ENCODE measurements at places on chromosomes 3 and 15. TPM values are rescaled to one million over a fixed set of nuclear protein-coding genes. Genes with fewer than 3 reads are reported as not detected.

GRCh38 chr15:83112233-83112955 is 4.9 kb downstream of the TM6SF1 start:
- no peaks in the 10 kb centered on the region for H3K36me3 ChIP-seq
- DNase-seq: no peak
- H3K27ac ChIP-seq: no peak overlapping the region

The ACTC1 gene
- not detected for total RNA-seq

- no peak for DNase-seq
- H3K4me3 ChIP-seq: no peak overlapping the region
- H3K36me3 ChIP-seq: no peaks in the 10 kb centered on the region
- H3K27me3 ChIP-seq: no peaks in the 10 kb centered on the region
- H3K27ac ChIP-seq: no peak overlapping the region
Measured at GRCh38 chr15:84033793-84034553, 201.6 kb upstream of the GOLGA6L4 start.

The ANKRD34C gene
- not detected for total RNA-seq

The CNTN4 gene
- not detected for total RNA-seq

The MINAR1 gene
- 0.30 TPM for total RNA-seq

DNA sequence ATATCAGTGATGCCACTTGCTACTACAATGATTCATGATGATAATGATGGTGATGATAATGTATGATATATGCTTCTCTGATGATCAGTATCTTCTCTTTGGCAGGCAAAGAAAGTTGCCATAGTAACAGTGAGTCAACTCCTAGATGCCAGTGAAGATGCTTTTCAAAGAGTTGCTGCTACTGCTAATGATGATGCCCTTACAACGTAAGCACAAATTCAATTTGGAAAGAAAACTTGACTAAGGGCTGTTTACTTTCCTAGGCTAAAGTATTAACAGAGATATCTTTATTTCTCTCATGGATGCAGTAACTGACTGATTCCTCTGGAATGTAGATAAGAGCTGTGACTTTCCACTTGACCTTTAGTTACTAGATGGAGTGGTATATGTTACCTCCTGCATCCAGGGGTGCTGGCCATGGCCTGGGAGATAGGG is 27.8 kb downstream of the ADGRG7 start:
- no peak overlapping the region for H3K27ac ChIP-seq
- DNase-seq: no peak

- no peak for DNase-seq
- no peaks in the 10 kb centered on the region for H3K27me3 ChIP-seq
- H3K36me3 ChIP-seq: no peaks in the 10 kb centered on the region
- H3K27ac ChIP-seq: no peak overlapping the region
- H3K4me3 ChIP-seq: no peak overlapping the region
- no peaks in the 10 kb centered on the region for H3K4me1 ChIP-seq
Measured at GRCh38 chr15:47496343-47497185, 220.7 kb upstream of the SEMA6D start.

The TRAIP gene
- total RNA-seq: 5.7 TPM

Measured in T-cell (primary cell).